ENCODE measurements at places on chromosomes 11 and 22.
A peak's percentile ranks its signal among the peaks of the same experiment; 100 is the strongest.

- no peak for DNase-seq
These were observed 47.8 kb downstream of the BRSK2 start for GRCh38 chr11:1437500-1437899.

- no peak for DNase-seq
These were observed 28.4 kb downstream of the PC start for GRCh38 chr11:66929753-66930152.

DNA sequence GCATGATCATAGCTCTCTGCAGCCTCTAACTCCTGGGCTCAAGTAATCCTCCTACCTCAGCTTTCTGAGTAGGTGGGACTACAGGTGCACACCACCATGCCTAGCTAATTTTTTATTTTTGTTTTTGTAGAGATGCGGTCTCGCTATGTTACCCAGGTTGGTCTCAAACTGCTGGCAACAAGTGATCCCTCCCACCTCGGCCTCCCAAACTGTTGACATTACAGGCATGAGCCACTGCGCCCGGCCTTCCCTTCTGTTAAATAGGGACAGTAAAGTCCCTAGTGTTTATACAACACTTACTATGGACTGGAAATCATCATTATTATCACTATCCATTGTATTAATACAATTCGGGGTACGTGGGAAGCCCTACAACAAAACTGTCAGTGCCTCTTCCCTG is 12.6 kb downstream of the SELENOM start:
- no peak for DNase-seq

GRCh38 chr11:130054966-130055365 is 14.7 kb upstream of the APLP2 start:
- DNase-seq: no peak

DNA sequence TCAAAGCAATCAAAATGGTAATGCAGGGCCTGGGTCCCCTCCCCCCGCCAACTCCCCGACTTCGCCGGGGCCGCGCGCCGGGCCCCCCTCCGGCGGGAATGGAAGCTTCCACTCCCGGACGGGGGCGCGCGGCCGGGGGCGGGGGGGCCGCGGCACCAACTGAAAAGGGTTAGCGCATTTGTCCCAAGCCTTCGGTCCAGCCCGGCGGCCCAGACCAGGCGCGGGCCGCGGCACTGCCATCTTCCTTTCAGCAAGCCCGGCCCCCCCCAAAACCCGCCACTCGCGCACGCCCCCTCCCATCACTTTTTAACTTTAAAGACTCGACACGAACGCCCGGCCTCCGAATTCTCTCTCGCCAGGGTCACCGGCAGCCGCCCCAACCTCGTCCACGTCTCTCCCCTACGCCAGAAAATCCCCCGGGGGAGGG is 2.8 kb downstream of the PHF21B start:
- DNase-seq: no peak

DNA sequence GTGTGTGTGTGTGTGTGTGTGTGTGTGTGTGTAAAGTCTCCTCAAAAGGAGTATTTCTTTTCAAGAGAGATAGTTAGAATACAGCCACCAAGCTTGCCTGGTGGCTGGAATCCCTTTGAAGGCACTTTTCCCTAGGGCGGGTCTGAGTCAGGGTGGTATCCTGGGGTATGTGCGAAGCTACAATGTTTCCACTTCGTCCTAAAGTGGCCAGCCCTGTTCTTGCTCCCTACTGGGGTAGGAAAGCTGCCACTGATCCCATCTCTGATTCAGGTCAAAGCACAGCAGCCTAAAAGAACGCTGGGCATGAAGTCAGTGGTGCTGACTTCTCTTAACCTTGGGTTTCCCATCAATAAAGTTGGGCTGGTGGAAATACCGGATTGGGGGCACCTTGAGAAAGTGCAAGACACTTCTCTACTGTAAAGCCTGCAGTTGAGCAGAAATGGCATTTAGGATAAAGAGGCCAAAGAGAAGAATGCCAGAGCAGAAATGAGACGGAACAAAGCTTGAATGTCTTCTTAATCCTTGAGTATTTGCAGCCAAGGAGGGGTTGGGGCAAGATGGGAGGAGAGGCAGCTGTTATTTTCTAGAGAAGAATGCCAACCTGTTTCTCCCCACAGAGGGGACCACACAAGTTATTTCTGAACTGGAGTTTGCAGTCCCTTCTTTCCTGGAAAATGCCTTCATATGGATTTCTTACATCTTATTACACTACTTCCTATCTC is 35.3 kb downstream of the ZNRF3 start:
- DNase-seq: no peak

GRCh38 chr11:5298451-5298850 is 3.3 kb downstream of the OR51B4 start:
- no peak for DNase-seq

DNA sequence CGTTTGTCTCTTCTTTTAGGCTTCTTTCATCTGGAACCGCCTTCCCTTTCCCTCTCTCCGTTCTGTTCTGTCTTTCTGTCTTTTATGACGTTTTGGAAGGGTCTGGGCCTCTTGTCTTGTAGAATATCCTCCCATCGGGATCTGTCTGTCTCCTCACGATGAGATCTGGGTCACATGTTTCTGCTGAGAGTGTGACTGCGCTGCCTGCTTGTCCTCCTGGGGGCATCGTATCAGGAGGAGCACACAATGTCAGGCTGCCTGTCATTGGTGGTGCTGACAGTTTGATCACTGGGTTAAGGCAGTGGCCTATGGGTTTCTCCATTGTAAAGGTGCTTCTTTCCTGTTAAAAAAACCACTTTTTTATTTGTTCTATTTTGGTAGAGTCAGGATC is 60.4 kb upstream of the PARVG start:
- no peak for DNase-seq

DNA sequence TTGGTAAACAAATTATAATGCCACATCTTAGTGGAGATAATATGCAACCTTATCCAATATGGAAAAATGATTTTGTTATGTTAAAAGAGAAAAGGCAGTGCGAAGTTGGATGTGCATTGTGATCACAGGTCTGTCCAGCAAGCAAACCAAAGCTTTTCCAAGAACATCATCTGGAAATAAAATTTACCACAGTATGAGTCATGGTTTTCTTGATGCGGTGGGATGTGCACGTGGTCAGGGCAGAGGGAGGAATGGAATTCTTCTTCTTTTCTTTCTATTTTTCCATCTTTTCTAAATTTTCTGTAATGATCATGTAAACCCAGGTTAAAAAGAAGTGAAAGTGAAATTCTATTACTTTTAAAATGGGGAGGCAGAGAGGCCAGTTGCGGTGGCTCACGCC is 169.8 kb downstream of the C11orf91 start:
- DNase-seq: no peak

- DNase-seq: no peak
These were observed 9.4 kb downstream of the FADS2 start for GRCh38 chr11:61837411-61838005.

DNA sequence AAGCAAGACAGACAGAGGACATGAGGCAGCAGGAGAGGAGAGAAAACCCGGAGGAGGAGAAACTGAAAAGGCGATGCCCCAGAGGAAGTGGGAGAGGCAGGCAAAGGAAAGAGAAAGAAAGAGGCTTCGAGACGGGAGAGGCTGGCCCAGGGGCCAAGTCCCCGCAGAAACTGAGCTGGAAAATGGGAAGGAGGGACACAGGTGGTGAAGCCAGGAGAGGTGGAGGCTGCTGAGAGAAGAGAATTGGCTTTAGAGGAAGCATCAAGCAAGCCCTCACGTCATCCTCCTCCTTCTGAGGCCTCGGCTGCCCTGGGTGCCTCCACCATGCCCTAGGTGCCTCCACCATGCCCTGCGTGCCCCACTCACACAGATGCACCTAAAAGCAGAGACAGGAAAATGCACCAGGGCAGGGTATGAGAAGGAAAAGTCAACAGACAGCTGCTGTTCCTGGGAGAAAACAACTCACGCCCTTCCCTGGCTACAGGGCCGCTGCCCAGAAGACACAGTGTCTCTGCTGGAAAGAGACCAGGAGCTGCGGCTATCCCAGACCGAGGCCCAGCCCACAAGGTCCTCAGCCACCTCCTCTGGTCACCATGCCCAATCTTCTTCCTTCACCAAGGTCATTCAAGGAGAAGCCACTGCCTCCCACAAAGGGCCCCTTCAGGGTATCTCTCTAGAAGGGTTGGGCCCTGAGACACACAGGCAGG is 14.3 kb downstream of the FXYD6 start:
- DNase-seq: no peak

DNA sequence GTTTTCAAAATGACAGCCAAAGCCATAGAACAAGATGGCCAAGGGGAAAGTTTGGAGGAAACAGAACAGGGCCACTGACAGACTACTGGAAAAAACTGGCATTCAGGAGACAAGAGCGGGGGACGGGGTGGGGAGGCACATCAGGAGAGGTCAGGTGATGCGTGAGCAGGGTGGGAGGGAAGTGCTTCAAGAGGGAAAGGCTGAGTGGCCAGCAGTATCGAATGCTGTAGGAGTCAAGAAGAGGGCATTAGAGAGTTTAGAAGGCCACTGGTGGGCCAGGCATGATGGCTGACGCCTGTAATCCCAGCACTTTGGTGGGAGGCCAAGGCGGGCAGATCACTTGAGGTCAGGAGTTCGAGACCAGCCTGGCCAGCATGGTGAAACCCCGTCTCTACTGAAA is 8.2 kb downstream of the GTPBP1 start:
- no peak for DNase-seq

GRCh38 chr22:44390613-44390970 is 77.8 kb upstream of the SHISAL1 start:
- no peak for DNase-seq

GRCh38 chr11:88535916-88536547 is 198.5 kb upstream of the CTSC start:
- DNase-seq: no peak

- DNase-seq: no peak
These were observed 336.7 kb upstream of the PLET1 start for GRCh38 chr11:112597286-112597790.

GRCh38 chr22:37370306-37370979 is 56.8 kb downstream of the ELFN2 start:
- no peak for DNase-seq

DNA sequence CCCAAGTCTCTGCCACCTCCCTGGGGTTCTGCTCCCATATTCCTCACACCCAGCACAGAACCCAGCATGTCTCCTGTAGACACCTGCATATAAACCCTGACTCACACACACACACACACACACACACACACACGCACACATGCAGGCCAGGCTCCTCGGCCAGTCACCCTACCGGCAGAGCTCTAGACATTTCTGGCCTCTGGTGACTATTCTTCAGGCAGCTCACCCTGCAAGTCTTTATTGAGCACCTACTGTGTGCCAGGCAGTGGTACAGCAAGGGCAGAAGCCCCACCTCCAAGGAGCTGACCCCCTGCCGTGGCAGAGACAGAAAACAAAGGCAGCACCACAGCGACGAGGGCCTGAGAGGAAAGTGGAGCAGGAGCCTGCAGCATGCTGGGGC is 50.3 kb downstream of the CDKN1C start:
- DNase-seq: no peak

GRCh38 chr11:117410861-117411710 is 83.4 kb downstream of the CEP164 start:
- DNase-seq: peak; percentile 98

GRCh38 chr22:27175021-27175838 is 517.8 kb downstream of the MIAT start:
- no peak for DNase-seq

DNA sequence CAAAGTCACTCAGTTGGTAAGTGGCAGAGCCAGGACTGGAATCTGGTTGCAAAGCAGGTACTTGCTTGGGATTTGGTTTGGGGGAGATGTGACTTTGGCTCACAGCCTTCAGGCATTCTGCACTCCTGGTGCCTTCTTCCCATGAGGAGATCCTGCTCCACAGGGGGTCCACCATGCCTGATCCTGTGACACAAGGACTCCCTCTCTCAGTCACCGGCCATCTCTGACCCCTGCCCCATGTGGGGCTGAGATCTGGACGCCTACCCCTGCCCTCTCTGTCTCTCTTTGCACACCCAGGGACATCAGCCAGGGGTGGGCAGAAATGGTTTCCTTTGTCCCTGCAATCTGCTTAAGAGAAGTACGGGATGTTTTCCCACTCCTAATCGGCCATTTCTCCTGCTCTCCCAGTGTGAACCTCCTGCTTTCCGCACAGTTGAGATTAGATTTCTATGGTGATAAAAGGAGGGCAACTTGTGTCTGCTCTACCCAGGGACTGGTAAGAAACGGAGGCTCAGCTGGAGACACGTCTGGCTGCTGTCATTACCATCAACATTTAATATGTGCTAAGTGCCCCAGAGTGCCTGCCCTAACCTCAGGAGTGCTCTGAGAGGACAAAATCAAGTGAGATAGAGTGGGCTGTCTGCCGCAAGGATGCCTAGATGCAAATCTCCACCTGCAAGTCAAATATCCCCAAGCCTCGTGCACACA is 11.1 kb upstream of the FXYD6 start:
- DNase-seq: peak; percentile 3

DNA sequence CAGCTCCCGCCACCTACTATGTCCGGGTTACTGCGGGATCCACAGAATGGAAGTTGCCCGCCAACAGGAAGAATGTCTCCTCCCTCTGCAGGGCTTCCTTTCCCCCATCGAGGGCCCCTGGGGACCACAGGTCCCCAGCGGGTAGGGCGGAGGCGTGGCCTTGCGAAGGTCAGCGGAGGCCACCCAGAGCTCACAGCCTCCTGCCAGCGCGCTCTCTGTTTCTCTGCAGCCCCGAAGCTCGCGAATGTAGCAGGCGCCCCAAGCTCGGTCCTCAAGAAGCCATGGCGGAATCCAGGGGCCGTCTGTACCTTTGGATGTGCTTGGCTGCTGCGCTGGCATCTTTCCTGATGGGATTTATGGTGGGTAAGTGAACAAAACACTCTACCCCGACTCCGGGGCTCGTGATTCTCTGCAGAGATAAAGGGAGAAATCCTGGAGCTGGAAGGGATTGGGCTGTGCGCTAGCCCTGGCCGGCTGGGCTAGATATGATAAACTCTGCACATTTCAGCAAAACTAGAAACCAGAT is at the start of gene NAALAD2:
Gene NAALAD2, plus strand, starts transcription at position 186 of the 526 bp plus-strand sequence. Its CDS starts 96 bp downstream, at position 282.
- no peak for DNase-seq

- no peak for DNase-seq
These were observed 355.2 kb downstream of the SOX6 start for GRCh38 chr11:16001044-16001568.

- DNase-seq: no peak
These were observed 5.4 kb downstream of the KBTBD4 start for GRCh38 chr11:47573321-47573720.

- no peak for DNase-seq
These were observed 29.9 kb upstream of the AQP11 start for GRCh38 chr11:77559686-77560401.

GRCh38 chr11:114140826-114141225 is 81.3 kb downstream of the ZBTB16 start:
- DNase-seq: no peak

Measured in NCI-H1417 treated with DMSO at 0.1 percent for 48 hours (cell line).